ENCODE measurements at places on chromosomes 4 and X.

GRCh38 chr4:174256277-174256713 lies 27.2 kb downstream of the FBXO8 start:
- DNase-seq = no peak

GRCh38 chrX:12282991-12283390 lies 144.7 kb downstream of the FRMPD4 start:
- no peak for DNase-seq

DNA sequence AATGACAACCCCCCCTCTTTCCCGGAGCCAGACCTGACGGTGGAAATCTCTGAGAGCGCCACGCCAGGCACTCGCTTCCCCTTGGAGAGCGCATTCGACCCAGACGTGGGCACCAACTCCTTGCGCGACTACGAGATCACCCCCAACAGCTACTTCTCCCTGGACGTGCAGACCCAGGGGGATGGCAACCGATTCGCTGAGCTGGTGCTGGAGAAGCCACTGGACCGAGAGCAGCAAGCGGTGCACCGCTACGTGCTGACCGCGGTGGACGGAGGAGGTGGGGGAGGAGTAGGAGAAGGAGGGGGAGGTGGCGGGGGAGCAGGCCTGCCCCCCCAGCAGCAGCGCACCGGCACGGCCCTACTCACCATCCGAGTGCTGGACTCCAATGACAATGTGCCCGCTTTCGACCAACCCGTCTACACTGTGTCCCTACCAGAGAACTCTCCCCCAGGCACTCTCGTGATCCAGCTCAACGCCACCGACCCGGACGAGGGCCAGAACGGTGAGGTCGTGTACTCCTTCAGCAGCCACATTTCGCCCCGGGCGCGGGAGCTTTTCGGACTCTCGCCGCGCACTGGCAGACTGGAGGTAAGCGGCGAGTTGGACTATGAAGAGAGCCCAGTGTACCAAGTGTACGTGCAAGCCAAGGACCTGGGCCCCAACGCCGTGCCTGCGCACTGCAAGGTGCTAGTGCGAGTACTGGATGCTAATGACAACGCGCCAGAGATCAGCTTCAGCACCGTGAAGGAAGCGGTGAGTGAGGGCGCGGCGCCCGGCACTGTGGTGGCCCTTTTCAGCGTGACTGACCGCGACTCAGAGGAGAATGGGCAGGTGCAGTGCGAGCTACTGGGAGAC lies 1.6 kb downstream of the PCDH10 start:
- no peak for DNase-seq

- DNase-seq = no peak
Observed at GRCh38 chr4:186617921-186618320, 62.6 kb upstream of the MTNR1A start.

DNA sequence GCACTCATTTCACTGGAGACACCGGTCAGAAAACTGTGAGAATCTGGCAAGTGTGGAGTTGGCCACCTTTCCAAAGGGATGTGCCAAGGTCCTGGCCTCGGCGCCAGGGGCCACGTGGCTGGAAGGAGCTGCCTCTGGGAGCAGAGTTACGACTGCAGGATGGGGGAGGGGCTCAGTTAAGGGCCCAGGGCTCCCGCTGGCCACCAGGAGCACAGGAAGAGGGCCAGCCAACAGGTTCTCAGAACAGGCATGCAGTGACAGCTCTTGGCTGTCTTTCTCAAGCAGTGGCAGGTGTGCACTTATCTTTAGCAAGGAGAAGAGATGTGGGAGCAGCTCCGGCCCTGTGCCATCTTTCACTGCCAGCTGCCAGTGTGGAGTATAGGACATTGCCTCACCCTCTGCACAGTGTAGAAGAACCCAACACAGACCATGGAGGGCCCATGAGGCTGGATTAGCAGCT lies 115.9 kb upstream of the RBPJ start:
- no peak for DNase-seq

GRCh38 chrX:34880656-34881055 lies 61.9 kb upstream of the FAM47B start:
- peak; percentile 86 for DNase-seq

- peak; percentile 97 for DNase-seq
Observed at GRCh38 chr4:73620115-73620792, at the start of gene RASSF6. RASSF6 (minus strand) TSS chr4:73620436; CDS start chr4:73611795, 8,641 bp downstream.
